ENCODE measurements at places on chromosomes 6 and 20. TPM values are rescaled to one million over a fixed set of nuclear protein-coding genes. Genes with fewer than 3 reads are reported as not detected.

GRCh38 chr6:139240161-139241010, 51.4 kb downstream of the TXLNB start:
- no peak for DNase-seq

DNA sequence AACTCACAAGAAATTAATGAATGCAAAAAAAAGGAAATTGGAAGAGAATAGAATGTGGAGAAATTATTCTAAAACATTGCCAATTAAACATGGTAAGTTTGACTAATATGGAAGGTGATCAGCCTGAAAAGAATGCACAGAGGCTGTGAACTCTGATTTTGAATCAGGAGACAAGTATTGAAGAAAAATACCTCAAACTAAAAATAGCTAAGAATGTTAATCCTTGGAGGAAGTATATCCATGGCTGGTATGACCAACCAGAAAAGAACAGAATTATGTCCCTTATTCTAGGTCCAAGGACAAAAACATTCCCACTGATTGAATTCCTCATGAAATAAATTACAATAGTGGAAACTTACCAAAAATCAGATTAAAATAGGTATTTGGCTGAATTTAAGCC, 7.3 kb upstream of the RIMS1 start:
- no peak for DNase-seq

- DNase-seq, result no peak
Observed at GRCh38 chr20:46312075-46312944, 4.0 kb upstream of the CDH22 start.

DNA sequence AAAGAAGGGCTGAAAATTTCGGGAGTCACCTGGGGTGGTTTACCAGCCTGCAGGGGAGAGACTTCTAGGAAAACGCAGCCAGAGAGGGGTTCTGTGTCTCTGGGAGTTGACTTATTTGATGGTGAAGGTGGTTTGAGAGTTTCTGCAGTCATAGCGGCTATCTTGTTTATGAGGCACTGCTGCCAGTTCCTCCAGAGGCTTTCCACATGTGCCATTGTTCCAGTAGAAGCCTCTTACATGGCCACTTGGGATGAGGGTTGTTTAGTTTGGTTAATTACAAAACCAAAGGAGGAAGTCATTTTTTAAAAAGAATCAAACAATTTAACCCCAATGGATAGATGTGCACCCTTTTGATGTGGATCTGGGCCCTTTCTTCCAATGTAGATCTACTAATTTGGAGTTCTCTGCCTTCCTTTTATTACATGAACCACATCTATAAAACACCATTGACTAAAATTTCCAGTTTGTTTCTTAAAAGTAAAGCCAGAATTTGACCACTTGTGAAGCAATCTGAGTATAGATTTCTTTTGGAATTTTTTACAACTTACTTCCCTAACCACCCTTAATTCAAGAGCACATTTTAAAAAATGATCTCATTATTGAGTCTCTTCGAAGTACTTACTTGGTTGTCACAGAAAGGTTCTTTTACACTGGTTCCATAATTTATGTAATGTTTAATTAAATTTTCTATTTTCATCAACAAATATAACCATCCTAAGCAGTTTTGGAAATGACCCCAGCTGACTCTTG, 97.6 kb downstream of the TCP11 start:
- no peak for DNase-seq

WFDC5 gene
- not detected for total RNA-seq

DEFB119 gene
- total RNA-seq, result not detected

All from NCI-H460 (cell line).